ENCODE measurements at places on chromosomes 5 and 9.

DNA sequence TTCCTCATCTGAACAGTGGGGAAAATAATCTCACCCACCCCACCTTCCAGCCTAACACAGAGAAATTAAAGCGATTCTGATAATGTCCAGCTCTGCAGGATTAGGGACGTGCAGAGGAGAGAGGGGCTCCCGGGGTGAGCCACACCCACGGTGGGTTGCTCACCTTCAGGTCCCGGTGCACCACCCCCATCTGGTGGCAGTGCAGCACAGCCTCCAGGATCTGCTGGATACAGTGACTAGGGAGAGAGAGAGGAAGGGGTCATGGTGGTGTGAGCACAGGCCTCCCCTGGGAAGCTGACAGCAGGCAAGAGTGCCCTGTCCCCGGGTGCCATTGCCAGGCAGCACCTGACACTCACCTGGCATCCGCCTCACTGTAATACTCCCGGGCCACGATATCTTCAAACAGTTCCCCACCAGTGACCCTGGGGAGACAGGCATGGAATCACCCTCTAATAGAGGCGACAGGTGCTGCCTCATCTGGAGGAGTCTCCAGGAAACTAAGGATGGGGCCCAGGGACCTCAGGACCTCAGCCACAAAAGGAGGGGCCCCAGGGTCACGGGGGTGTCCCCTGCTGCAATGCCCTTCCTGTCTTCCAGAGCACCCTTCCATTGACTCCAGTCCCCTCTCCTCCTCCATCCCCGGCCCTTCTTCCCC is 33.0 kb downstream of the CAMK2A start:
- no peak for DNase-seq

GRCh38 chr5:131883984-131884383 is 61.5 kb downstream of the MEIKIN start:
- DNase-seq, result no peak

DNA sequence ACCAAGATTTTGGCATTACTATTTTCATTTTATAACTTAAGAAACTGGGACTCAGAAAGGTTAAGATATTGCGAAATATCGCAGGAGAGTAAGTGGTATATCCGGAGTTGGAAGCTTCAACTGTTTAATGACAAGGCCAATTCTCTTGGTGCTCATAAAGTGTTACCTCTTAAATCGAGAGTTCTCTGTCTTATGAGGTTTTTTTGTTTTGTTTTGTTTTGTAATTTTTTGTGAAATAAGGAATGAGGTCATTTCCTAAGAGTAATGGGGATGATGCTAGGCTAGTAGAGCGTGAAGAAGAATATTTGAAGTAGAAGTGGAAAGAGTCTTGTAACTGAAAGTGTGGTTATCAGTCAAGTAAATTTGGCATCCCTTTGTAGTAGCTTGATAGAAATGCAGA is 183.2 kb upstream of the DAB2 start:
- no peak for DNase-seq

DNA sequence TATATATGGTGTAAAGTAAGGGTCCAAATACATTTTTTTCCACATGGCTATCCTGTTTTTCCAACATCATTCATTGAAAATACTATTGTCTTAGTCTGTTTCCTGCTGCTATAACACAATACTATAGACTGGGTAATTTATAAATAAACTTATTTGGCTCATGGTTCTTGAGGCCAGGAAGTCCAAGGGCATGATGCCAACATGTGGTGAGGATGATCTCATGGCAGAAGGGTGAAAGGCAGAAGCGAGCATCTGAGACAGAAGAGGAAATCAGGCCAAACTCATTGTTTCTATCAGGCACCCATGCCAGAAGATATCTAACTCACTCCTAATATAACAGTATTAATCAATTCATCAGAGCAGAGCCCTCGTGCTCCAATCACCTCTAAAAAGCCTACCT is 42.6 kb downstream of the ANKRD55 start:
- DNase-seq, result no peak

- no peak for DNase-seq
Measured at GRCh38 chr5:141343242-141343952, at the start of gene PCDHGA3. TSS of gene PCDHGA3 (plus strand) at chr5:141343829. CDS start at chr5:141344034, 205 bp downstream.

GRCh38 chr5:84805473-84805872 is 420.8 kb upstream of the EDIL3 start:
- no peak for DNase-seq
